Caki2 (cell line): ENCODE measurements at places on chromosomes 6 and 20. TPM values are rescaled to one million over a fixed set of nuclear protein-coding genes. Genes with fewer than 3 reads are reported as not detected.

GRCh38 chr6:22366214-22366613, 69.4 kb upstream of the PRL start:
- no peak for DNase-seq

- no peak for DNase-seq
These were observed 17.1 kb downstream of the RPRD1B start for GRCh38 chr20:38050686-38051085.

DNA sequence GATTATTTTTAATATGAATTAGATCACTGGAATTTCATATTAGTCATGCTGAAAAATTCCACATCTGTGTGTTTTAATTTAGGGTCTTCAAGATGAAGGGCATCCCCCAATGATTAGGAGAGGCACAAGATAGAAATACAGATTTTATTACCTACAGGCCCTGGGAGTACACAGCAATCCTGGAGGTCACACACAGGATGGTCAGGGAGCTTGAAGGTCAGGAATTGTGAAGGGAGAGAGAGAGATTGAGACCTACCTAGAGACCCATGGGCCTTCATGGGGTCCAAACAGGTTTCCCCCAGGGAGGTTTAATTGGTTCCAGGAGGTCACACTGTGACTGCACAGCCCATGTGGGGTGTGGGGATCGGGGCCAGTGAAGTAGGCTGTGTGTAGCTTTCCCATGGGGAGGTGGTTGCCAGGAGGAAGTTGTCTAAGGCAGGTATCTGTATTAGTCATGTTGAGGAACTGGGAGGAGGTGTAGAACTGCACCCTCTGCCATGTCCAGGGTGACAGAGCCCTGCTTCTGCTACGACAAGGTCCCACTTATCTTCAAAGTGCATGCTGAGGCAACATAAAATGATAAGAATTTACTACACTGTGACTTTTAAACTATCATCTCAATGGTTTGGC, 18.3 kb downstream of the SNX9 start:
- no peak for DNase-seq

GRCh38 chr20:52096117-52096516, 95.5 kb downstream of the ZFP64 start:
- no peak for DNase-seq

DNA sequence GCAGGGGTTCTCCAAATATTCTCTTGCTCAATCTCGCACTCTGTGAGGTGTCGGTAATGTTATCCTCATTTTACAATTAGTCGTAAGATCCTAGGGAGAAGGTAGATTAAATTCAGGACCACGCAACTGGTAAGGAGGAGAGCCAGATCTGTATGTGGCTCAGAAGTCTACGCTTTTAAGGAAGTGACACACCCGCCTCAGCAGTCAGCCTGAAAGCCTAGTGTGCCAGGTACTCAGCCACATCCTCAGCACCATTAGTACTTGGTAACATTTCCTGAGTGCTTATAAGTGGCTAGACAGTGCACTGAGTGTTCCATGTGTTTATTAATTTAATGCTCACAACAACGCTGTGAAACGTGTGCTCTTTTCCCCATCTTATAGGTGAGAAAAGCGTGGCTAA, 63.7 kb downstream of the DHX35 start:
- no peak for DNase-seq

GNRH2 gene
- not detected in 2 replicates for total RNA-seq

DNA sequence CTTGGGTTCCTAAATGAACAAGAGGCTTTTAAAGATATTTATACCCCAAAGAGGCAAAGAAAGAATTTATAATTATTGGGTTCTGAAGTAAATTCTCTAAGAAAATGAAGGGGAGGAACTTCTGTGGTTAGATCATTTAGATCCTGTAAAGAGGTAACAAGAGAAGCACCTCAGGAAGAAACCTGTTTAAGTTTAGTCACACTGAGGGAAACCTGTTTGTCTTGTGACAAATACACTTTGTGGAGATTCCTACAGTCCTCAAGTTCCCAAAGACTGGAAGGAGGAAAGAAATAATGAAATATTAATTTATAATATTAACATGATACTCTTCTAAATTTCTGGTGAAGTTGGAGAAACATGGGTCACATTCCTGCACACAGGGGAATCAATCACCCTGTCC, 647.5 kb downstream of the EYS start:
- no peak for DNase-seq

- no peak for DNase-seq
These were observed 31.2 kb upstream of the SHLD1 start for GRCh38 chr20:5718896-5719595.
